ENCODE measurements at places on chromosomes 12 and 14.
A peak's percentile ranks its signal among the peaks of the same experiment; 100 is the strongest.

DNA sequence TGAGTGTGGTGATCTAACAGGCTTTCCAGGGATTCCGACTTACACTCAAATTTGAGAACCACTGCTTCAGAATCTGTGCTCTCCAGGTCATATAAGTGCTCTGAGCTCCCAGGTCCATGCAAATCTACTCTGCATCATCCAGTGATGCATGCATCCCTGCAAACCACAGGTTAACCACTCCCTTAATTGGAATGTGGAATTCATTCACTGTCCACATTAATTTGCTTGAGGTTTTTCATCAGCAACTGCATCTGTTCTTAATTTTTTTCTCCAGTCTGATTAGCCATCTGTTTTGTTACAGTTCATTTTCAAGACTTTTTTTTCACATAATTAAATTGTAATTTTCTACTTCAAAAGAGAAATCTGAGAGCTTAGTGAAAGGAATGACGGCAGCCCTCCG lies 43.4 kb upstream of the RIN3 start:
- peak; percentile 61 for DNase-seq

DNA sequence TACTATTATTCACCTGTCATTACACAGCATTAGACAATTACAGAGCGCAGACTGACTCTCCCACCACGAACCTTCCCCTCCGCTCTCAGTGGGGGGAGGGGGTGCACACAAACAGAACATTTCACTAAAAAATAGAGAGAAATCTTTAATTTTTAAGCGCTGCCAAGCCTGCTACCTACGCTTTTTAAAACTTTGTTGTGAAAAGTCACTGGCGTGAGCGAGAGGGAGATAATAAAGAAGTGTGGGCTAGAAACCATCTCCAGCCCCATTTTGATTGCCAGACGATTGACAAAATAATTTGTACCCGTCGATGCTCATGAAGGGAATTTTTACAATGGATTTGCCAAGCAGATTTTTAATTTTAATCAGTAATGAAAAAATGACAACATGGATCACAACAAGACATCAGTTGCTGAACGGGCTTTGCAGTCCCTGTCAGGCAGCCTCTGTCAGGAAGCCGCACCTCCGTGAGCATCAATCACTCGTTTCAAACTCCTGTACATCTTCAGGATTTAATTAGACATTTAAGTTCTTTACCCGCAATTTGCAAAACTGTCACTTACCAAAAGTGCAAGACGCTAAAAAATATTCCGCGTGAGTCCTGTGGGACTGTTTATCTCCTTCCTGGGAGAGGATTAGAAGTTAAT lies 209.1 kb downstream of the BCL11B start:
- no peak for DNase-seq

DNA sequence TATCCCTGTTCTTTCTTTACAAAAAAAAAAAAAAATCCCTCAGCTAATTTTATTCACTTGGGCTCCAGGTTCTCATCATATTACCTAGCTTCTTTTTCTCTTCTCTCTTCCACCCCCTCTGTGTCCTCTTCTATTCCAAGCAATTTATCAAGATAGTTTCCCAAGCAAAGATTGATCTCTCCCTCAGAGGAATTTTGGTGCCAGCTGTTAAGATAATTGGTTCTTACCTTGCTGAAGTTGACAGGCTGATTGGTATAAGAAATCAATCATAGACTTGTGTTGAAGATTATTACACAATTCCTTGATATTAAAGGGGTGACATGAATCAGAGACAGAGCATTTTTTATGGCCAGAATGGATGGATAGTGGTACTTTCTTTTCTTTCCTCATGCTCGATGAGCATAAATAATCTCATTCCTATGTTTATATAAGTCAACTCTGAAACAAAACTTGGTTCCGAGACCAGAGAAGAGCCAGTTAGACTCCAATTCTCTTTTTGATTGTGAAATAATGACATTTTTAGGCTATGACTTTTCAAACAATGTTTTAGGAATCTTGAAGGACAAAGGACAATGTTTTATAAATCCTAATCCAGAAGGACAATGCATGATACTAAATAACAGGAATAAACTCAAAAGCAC lies 264.1 kb upstream of the PRKD1 start:
- peak; percentile 19 for DNase-seq

- no peak for DNase-seq
Observed at GRCh38 chr12:42234970-42235369, 3.1 kb downstream of the YAF2 start.

GRCh38 chr12:51862947-51863346 lies 14.4 kb upstream of the FIGNL2 start:
- no peak for DNase-seq

DNA sequence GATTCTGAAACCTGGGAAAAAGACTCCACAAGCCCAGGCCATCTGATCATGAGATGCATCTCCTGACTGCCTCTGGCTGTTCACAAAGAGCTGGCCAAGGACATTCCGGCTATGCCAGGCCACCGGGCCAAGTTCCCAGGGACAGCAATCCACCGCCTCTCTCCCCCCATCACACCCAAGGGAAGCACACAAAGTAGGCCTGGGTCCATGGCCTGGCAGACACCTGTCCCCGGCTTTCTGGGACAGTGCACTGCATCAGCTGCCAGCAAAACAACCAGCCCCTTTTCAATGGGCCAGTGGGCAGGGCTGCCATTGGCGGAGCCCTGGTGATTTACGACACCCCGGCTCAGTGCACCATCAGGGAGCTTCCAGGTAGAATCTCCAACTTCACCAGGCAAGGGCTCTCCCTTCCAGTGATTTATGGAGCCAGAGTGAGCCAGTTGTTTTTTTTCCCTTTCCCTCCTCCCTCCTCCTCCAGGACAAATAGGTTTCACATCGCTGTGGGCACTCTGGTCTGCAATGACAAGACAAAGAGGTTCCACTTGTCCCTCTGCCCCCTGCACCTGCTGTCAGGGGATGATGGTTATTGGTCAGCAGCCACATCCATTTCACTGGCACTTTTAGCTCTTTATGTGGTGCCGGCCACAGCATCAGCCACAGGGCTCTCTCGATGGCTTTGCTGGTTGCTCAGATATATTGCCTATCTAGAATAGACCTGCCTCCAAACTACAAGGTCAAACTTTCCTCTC lies 149.6 kb downstream of the SLC38A6 start:
- DNase-seq: no peak

- no peak for DNase-seq
Observed at GRCh38 chr14:68865542-68865941, 72.7 kb upstream of the ZFP36L1 start.

GRCh38 chr12:76259106-76259505 lies 89.1 kb downstream of the BBS10 start:
- DNase-seq: peak; percentile 76
